ENCODE measurements at places on chromosomes 2 and 18. TPM values are rescaled to one million over a fixed set of nuclear protein-coding genes. Genes with fewer than 3 reads are reported as not detected.
A peak's percentile ranks its signal among the peaks of the same experiment; 100 is the strongest.

DNA sequence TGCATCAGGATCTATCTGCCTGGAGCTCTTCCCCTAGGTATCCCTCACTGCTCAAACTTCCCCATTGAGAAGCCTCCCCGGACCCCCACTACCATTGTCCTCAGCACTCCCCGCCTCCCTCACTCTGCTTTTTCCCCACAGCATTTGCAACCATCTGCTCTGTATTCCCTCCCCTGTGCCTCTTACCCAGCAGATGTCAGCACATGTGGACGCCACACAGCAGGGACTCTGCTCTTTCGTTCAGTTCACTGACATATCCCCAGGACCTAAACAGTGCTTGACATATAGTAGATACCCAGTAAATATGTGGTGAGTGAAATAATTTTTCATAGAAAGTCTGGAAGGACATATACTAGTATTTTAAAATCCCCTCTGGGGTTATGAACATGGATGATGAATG, 101.1 kb downstream of the TMEM247 start:
- no peaks in the 10 kb centered on the region for H3K27me3 ChIP-seq
- peaks cover 14% of the 10 kb centered on the region for H3K36me3 ChIP-seq
- H3K4me1 ChIP-seq: no peaks in the 10 kb centered on the region
- no peak overlapping the region for H3K4me3 ChIP-seq
- H3K27ac ChIP-seq: no peak overlapping the region

GRCh38 chr2:239607517-239608191, 206.8 kb upstream of the HDAC4 start:
- no peak overlapping the region for H3K27ac ChIP-seq
- no peak overlapping the region for H3K4me3 ChIP-seq
- H3K27me3 ChIP-seq: peaks cover 23% of the 10 kb centered on the region

GRCh38 chr2:73877071-73877802, 15.6 kb upstream of the ACTG2 start:
- no peak overlapping the region for H3K4me3 ChIP-seq
- no peak overlapping the region for H3K27ac ChIP-seq
- peaks cover 6% of the 10 kb centered on the region for H3K4me1 ChIP-seq
- DNase-seq: no peak

GRCh38 chr2:70620020-70620419, 66.4 kb upstream of the TGFA start:
- H3K4me3 ChIP-seq: no peak overlapping the region
- DNase-seq: no peak
- H3K4me1 ChIP-seq: peaks cover 2% of the 10 kb centered on the region
- no peak overlapping the region for H3K27ac ChIP-seq
- no peaks in the 10 kb centered on the region for H3K36me3 ChIP-seq
- H3K27me3 ChIP-seq: peaks cover 15% of the 10 kb centered on the region

DNA sequence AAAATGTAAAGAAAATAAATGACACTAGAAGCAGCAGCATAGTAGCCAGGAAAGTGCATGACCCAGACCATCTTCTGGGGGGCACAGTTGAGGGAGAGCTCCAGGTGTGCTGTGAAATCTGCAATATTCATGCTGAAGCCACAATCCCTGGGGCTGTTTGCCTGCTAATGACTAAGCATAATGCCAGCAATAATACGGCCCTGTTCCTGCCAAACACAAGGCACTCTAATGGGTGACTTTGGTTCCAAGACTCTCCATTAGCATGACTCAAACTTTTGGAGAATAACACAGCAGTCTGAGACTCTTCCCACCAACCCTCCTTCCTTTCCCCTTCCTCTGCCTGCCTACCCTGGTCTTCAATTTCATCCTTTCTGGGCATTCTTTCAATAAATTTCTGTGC, 77.9 kb upstream of the DOCK10 start:
- H3K36me3 ChIP-seq: no peaks in the 10 kb centered on the region
- no peak overlapping the region for H3K27ac ChIP-seq
- no peak for DNase-seq

- no peaks in the 10 kb centered on the region for H3K36me3 ChIP-seq
- no peak for DNase-seq
- H3K27me3 ChIP-seq: no peaks in the 10 kb centered on the region
- H3K4me1 ChIP-seq: no peaks in the 10 kb centered on the region
Observed at GRCh38 chr2:77228391-77228790, 293.8 kb downstream of the LRRTM4 start.

GRCh38 chr2:28263690-28264089, 129.0 kb upstream of the FOSL2 start:
- DNase-seq: no peak
- H3K4me3 ChIP-seq: no peak overlapping the region
- H3K36me3 ChIP-seq: peaks cover 24% of the 10 kb centered on the region
- H3K4me1 ChIP-seq: peaks cover 3% of the 10 kb centered on the region

GRCh38 chr2:58497168-58497567, 256.0 kb upstream of the FANCL start:
- H3K27ac ChIP-seq: no peak overlapping the region
- H3K4me1 ChIP-seq: no peaks in the 10 kb centered on the region
- no peaks in the 10 kb centered on the region for H3K27me3 ChIP-seq
- no peak overlapping the region for H3K4me3 ChIP-seq
- H3K36me3 ChIP-seq: no peaks in the 10 kb centered on the region

DNA sequence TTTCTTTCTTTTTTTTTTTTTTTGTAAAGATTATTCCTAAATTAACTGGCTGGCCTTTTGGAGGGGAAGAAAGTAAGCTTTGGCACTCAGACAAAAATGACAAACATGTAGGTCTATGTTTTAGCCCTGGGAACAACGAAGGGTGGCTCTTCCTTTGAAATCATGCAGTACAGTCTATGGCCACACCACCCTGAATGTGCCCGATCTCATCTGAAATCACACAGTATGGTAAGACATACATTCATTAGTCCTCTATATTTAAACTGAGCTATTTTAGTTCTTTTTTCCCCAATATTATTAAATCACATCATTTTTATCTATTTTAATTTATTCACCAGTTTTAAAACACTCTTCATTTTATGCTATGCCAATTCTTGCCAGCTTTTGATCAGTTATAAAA, 48.2 kb downstream of the PLA2R1 start:
- H3K27me3 ChIP-seq: peaks cover 13% of the 10 kb centered on the region
- H3K4me1 ChIP-seq: no peaks in the 10 kb centered on the region
- no peak overlapping the region for H3K27ac ChIP-seq

GRCh38 chr2:16014041-16014787, 73.9 kb downstream of the MYCN start:
- peaks cover 19% of the 10 kb centered on the region for H3K27me3 ChIP-seq
- H3K4me3 ChIP-seq: no peak overlapping the region
- no peaks in the 10 kb centered on the region for H3K4me1 ChIP-seq

GRCh38 chr18:39350945-39351344, 1785.3 kb upstream of the CELF4 start:
- no peaks in the 10 kb centered on the region for H3K4me1 ChIP-seq
- no peak overlapping the region for H3K4me3 ChIP-seq
- no peaks in the 10 kb centered on the region for H3K27me3 ChIP-seq
- no peak overlapping the region for H3K27ac ChIP-seq

DNA sequence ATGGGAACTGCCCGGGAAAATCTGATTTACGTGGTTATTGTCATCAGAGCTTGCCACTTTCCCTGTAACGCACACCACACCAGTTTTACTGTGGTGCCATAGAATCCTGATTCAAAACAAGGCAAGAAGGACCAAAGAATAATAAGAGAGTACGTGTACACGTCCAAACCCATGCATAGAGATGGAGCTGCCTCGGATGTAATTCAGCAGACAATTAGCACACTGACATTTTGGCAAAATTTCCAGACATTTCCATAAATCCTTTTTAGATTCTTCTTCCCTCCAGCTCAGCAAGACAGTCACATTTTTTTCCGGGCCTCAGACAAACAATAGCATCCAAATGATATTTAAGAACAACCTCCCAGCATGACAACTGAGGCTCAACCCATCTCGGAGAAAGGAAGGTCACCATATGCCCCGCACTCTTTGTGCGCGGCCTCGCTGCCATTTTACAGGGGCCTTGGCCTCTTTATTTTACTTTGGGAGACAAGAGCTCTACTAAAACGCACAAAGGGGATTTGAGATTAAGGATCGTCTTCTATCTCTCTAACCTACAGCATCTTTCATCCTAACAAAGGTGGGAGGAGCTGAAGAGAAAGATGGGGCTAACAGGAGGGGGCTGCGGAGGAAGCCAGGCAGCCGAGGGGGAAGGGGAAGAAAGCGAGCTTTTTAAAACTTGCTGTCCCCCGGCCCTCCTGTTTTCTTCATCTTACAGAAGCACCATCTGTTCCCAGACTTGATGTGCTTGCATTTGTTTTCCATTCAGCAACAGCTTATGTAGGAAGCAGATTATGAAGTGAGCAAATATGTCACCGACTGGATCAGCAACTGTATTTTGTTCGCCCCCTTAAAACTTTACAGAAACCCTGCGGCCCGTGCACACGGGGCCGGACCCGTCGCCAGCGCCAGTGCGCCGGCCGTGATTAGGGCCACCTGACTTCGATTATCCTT, 61.0 kb downstream of the CDCA7 start:
- DNase-seq: no peak
- H3K27ac ChIP-seq: no peak overlapping the region
- H3K27me3 ChIP-seq: peaks cover 18% of the 10 kb centered on the region
- no peaks in the 10 kb centered on the region for H3K4me1 ChIP-seq
- no peaks in the 10 kb centered on the region for H3K36me3 ChIP-seq
- no peak overlapping the region for H3K4me3 ChIP-seq

GRCh38 chr2:33216508-33217182, 259.8 kb upstream of the RASGRP3 start:
- H3K4me3 ChIP-seq: no peak overlapping the region
- no peak for DNase-seq
- no peak overlapping the region for H3K27ac ChIP-seq
- peaks cover 11% of the 10 kb centered on the region for H3K4me1 ChIP-seq

GRCh38 chr2:106208874-106209273, 14.8 kb upstream of the UXS1 start:
- no peak overlapping the region for H3K4me3 ChIP-seq
- DNase-seq: no peak
- no peak overlapping the region for H3K27ac ChIP-seq
- peaks cover 19% of the 10 kb centered on the region for H3K27me3 ChIP-seq

- peaks cover 51% of the 10 kb centered on the region for H3K4me1 ChIP-seq
- H3K36me3 ChIP-seq: peaks cover 8% of the 10 kb centered on the region
- H3K4me3 ChIP-seq: no peak overlapping the region
- H3K27ac ChIP-seq: peak overlapping the region; percentile 12
- peak; percentile 59 for DNase-seq
Observed at GRCh38 chr2:190530248-190530900, 4.1 kb downstream of the NEMP2 start.

- peaks cover 1% of the 10 kb centered on the region for H3K27me3 ChIP-seq
- H3K27ac ChIP-seq: no peak overlapping the region
- H3K36me3 ChIP-seq: no peaks in the 10 kb centered on the region
- H3K4me3 ChIP-seq: no peak overlapping the region
- H3K4me1 ChIP-seq: no peaks in the 10 kb centered on the region
- no peak for DNase-seq
Observed at GRCh38 chr18:2354292-2354691, 217.0 kb downstream of the METTL4 start.

- H3K36me3 ChIP-seq: no peaks in the 10 kb centered on the region
- H3K4me3 ChIP-seq: no peak overlapping the region
- no peak for DNase-seq
- H3K27ac ChIP-seq: no peak overlapping the region
Observed at GRCh38 chr2:175640655-175641054, 361.4 kb downstream of the LNPK start.

GRCh38 chr2:203670939-203671338, 35.5 kb upstream of the CD28 start:
- H3K27ac ChIP-seq: no peak overlapping the region
- peaks cover 5% of the 10 kb centered on the region for H3K36me3 ChIP-seq
- H3K4me3 ChIP-seq: no peak overlapping the region
- DNase-seq: no peak
- H3K27me3 ChIP-seq: no peaks in the 10 kb centered on the region
- H3K4me1 ChIP-seq: peaks cover 28% of the 10 kb centered on the region

DNA sequence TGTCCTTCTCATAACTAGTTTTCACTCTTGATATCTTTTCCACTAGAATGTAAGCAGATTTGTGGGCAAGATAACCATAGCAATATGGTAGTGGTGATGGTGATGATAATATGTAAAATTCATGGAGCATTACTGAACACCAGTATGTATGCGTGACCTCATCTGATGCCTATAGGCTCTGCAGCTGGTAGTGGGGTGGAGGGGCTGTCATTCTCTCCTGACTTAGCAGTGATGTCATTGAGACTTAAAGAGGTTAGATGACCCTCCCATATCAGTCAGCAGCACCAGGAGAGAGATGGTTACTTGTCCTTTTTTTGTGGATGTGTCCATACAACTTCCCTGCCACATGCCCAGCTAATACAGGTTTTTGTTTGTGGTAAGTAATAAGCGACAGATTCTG, 27.9 kb downstream of the PARD3B start:
- peaks cover 9% of the 10 kb centered on the region for H3K27me3 ChIP-seq
- DNase-seq: no peak
- no peak overlapping the region for H3K27ac ChIP-seq
- no peaks in the 10 kb centered on the region for H3K4me1 ChIP-seq
- no peaks in the 10 kb centered on the region for H3K36me3 ChIP-seq

GRCh38 chr2:119487434-119488244, 36.6 kb downstream of the SCTR start:
- no peak overlapping the region for H3K27ac ChIP-seq
- no peak for DNase-seq
- no peaks in the 10 kb centered on the region for H3K36me3 ChIP-seq
- no peaks in the 10 kb centered on the region for H3K27me3 ChIP-seq

GRCh38 chr2:32772638-32773447, 145.0 kb downstream of the TTC27 start:
- H3K36me3 ChIP-seq: peaks cover 5% of the 10 kb centered on the region
- peaks cover 2% of the 10 kb centered on the region for H3K4me1 ChIP-seq
- no peaks in the 10 kb centered on the region for H3K27me3 ChIP-seq

- no peaks in the 10 kb centered on the region for H3K27me3 ChIP-seq
- H3K4me3 ChIP-seq: no peak overlapping the region
- peaks cover 6% of the 10 kb centered on the region for H3K4me1 ChIP-seq
- peaks cover 7% of the 10 kb centered on the region for H3K36me3 ChIP-seq
Observed at GRCh38 chr2:119772767-119773166, 13.0 kb downstream of the PTPN4 start.

The EFR3B gene
- 0.12 TPM for total RNA-seq

The TDRD15 gene
- total RNA-seq: not detected

The MBD5 gene
- 24.6 TPM for total RNA-seq

The CRYGC gene
- total RNA-seq: not detected

The CD207 gene
- total RNA-seq: not detected

The STPG4 gene
- 0.16 TPM for total RNA-seq

The IL1F10 gene
- not detected for total RNA-seq

The TPO gene
- total RNA-seq: not detected

The REG3A gene
- not detected for total RNA-seq

The PLCL1 gene
- total RNA-seq: 0.45 TPM

The DNAH7 gene
- total RNA-seq: not detected

The CTAGE1 gene
- total RNA-seq: not detected

The GCG gene
- total RNA-seq: not detected

Measured in activated CD4-positive, alpha-beta T cell treated with anti-CD3 and anti-CD28 coated beads, Interleukin-2, amount 10 ng/mL, durations not matched to agents 24 days and 14 days (primary cell).